ENCODE measurements at places on chromosomes 1 and 21. TPM values are rescaled to one million over a fixed set of nuclear protein-coding genes. Genes with fewer than 3 reads are reported as not detected.

LGR6 gene
- total RNA-seq = 31.7 TPM

GRCh38 chr1:248824301-248824700 lies 1.4 kb downstream of the SH3BP5L start:
- H3K36me3 ChIP-seq = no peaks in the 10 kb centered on the region
- H3K27ac ChIP-seq = no peak overlapping the region
- H3K27me3 ChIP-seq = no peaks in the 10 kb centered on the region

DNA sequence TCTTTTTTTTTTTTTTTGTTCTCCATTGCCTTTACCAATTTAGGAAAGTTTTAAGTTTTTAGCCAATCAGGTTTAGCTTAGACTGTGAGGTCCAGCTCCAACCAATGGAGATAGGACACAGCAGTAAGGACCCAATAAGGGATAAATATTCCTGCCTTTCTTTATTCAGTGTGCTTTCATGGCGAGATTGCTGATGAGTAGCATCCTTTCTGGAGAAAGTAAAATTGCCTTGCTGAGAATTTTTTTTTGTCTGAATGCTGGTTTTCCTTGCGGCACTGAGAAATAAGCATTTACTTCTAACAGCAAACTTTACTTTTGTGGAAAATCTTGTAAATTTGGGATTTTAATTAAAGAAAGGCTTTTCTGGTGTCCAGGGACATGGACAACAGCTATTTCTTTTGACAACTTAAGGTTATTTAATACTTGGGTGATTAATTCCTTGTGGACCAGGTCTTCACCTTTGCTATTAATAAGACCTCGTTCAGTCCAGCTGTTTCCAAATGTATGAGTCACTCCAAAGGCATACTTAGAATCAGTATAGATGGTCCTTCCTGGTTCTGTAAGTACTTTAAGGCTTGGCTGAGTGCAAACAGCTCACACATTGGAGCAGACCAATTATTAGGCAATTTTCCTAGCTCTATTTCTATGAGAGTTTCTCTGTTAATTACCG lies 54.1 kb downstream of the SERINC2 start:
- no peaks in the 10 kb centered on the region for H3K27me3 ChIP-seq
- no peaks in the 10 kb centered on the region for H3K36me3 ChIP-seq
- H3K4me3 ChIP-seq = no peak overlapping the region
- H3K27ac ChIP-seq = no peak overlapping the region
- H3K4me1 ChIP-seq = no peaks in the 10 kb centered on the region
- no peak for DNase-seq

- H3K4me3 ChIP-seq = no peak overlapping the region
- no peaks in the 10 kb centered on the region for H3K36me3 ChIP-seq
- H3K4me1 ChIP-seq = no peaks in the 10 kb centered on the region
- DNase-seq = no peak
Observed at GRCh38 chr1:20322081-20322824, 31.6 kb downstream of the VWA5B1 start.

DNA sequence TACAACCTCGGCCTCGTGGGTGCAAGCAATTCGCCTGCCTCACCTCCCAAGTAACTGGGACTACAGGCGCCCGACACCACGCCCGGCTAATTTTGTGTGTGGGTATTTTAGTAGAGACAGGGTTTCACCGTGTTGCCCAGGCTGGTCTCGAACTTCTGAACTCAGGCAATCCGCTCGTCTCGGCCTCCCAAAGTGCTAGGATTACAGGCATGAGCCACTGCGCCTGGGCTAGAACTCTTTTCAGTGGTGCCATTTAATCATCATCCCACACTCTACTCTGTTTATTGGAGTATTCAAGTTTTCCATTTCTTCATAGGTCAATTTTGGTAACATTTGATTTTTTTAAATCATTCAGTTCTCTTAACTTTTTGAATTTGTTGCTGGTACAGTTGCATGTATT lies 101.3 kb downstream of the DHRS3 start:
- no peaks in the 10 kb centered on the region for H3K4me1 ChIP-seq
- no peak overlapping the region for H3K27ac ChIP-seq
- no peak overlapping the region for H3K4me3 ChIP-seq
- no peaks in the 10 kb centered on the region for H3K36me3 ChIP-seq
- no peak for DNase-seq
- H3K27me3 ChIP-seq = no peaks in the 10 kb centered on the region

GRCh38 chr1:42179275-42179674 lies 14.7 kb upstream of the GUCA2A start:
- H3K36me3 ChIP-seq = no peaks in the 10 kb centered on the region
- no peaks in the 10 kb centered on the region for H3K27me3 ChIP-seq
- no peak overlapping the region for H3K4me3 ChIP-seq
- H3K27ac ChIP-seq = no peak overlapping the region
- H3K4me1 ChIP-seq = peaks cover 2% of the 10 kb centered on the region

All from aorta (tissue), 5 donors.